ENCODE measurements at places on chromosomes 11 and 22.

- DNase-seq, result no peak
These were observed 62.7 kb upstream of the HORMAD2 start for GRCh38 chr22:30017375-30018223.

- no peak for DNase-seq
These were observed 9.0 kb upstream of the CYTH4 start for GRCh38 chr22:37273126-37273845.

- no peak for DNase-seq
These were observed 326.0 kb downstream of the RAB38 start for GRCh38 chr11:87849216-87849615.

GRCh38 chr22:36918586-36919284 is 5.3 kb downstream of the CSF2RB start:
- DNase-seq, result no peak

DNA sequence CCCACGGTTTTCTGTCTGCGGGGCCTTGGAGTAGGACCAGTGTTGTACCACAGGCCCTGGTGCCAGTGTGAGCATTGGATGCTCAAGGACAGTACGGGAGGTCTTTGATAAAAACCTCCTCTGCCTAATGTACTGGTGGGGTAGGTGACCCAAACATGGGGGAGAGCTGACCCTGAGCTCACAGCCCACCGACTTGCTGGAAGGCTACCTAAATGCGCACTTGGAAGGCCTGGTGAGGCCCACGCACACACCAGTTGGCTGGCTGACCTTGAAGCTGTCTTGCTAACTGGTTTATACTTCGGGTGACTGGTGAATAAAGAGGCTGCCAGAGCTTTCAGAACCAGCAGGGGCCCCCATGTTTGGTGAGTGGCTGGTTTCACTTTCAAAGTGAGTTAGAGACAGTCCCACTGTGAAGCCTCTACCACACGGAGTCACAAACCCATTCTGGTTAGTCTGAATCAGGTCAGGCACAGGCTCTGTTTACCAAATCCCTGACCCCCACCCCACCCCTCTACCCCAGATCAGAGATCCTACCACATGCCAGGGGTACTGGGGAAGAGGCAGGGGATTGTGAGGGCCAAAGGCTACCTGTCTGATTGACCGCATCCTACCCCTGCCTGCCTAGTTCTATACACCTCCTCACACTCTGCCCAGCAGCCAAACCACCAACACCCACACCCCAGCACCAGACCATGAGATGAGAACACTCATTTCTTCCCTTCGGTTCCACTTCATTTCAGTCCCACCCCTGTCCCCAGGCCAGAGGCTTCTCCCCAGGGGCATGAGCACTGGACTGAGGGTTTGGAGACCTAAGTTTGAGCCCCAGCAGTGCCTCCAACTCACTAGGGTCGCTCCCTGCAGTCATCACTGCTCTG is 12.7 kb upstream of the IL2RB start:
- no peak for DNase-seq

- no peak for DNase-seq
These were observed 5.2 kb downstream of the RASSF7 start for GRCh38 chr11:565921-566509.

DNA sequence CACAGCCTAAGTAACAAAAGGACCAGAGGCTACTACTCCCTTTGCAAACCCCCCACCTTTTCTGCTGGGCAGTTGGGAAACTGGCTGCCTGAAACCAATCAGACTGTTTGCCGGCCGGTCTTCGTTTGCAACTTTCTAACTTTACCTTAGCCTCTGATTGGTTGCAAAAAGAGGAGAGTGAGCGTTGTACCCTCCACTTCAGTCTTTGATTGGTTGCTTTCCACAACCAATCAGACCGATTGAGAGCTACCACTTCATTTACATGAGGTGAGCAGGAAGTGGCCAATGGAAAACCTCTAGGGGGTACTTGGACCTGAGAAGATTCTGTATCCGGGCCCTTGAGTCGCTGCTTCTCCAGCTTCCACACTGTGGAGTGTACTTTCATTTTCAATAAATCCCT is 18.8 kb upstream of the CLNS1A start:
- no peak for DNase-seq

GRCh38 chr11:122089111-122089510 is 26.9 kb downstream of the BLID start:
- DNase-seq, result no peak

- no peak for DNase-seq
These were observed 20.1 kb downstream of the TMEM218 start for GRCh38 chr11:125091247-125091876.

GRCh38 chr11:75822541-75822940 is 7.5 kb downstream of the UVRAG start:
- no peak for DNase-seq

DNA sequence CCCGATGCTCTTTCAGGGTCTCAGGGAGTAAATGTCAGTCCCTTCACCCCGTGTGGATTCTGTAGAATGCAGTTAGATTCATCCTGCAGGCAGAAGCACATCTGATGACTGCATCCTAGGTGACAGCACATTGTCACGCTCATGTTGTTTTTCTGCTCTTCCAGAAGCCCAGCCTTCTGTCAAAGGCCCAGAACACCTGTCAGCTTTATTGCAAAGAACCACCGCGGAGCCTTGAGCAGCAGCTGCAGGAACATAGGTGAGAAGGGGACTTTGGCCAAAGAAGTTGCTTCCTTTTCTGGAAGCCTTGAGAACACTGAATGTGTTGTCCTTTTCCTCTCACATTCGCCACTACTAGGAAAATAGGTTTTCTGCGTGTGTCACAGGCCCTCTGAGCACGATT is 43.7 kb downstream of the PPP2R1B start:
- no peak for DNase-seq

DNA sequence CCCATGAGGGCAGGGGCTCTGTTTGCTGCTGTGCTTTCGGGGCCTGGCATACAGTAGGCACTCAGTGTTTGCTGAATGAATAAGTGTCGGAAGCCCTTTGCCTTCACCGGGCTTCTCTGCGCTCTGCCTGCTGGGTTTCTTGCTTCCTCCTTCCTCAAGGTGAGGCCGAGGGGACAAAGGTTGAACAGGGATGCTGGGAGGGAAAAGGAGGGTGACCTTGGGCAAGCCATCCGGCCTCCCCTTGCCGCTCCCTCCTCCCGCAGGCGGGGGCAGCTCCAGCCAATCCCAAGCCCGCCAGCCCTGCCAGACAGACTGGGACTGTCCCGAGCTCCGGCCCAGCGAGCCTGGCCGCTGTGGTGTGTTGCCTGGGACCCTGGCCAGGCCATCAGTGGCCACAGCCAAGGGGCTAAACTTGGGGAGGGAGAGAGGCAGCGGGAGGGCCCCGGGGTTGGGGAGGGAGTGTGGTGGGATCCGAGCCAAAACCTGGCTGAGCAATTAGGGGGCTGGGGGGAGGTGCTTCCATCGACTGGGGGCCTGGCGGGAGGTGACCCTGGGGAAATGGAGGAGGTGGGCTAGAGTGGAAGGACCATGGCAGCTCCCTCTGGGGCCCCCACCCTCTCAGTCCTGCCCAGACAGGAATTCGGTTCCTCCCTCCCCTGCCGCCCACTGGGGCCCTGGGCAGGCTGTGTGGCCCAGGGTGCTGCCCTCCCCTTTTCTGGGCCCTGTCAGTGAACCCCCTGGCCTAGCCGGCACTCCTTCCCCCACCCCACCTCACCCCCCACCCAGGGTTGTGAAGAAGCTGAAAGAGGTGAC is 3.4 kb upstream of the RCOR2 start:
- DNase-seq, result no peak

DNA sequence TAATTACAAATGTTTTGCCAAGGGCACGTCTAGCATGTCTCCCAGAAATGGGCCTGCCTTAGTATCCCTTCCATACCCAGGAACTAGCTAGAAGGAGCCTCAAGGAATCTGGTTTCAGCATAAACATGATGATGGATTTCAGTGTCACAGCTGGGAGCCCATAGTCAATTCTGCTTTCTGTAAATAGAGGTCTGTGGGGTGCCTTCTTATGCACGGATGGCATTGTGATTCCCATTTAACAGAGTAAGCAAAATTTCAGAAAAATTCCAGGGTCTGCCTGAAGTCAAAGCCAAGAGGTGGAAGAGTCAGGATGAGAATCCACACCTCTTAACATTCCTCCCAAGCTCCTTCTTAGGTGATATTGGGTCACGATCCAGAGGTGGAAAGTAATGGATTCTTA is 12.1 kb downstream of the DUSP18 start:
- no peak for DNase-seq

DNA sequence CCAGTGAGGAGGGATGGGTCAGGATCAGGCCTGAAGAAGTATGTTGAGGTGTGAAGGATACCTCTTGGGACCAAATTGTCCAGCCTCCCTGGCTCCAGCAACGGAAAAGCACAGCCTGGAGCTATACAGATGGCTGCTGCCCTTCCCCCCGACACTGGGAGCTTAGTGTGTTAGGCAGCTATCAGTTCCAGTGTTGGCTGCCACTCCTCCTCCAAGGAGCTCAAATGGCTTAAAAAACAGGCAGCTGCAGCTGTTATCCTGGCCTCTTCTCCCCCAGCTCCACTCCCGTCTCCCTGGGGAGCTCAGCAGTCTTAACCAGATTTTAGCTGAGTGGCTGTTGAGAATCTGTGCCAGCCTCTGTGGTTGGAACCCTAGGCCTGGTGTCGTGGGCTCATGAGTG is 225.0 kb downstream of the JRKL start:
- DNase-seq, result no peak

- no peak for DNase-seq
These were observed 1.3 kb downstream of the CTSW start for GRCh38 chr11:65880844-65881421.

DNA sequence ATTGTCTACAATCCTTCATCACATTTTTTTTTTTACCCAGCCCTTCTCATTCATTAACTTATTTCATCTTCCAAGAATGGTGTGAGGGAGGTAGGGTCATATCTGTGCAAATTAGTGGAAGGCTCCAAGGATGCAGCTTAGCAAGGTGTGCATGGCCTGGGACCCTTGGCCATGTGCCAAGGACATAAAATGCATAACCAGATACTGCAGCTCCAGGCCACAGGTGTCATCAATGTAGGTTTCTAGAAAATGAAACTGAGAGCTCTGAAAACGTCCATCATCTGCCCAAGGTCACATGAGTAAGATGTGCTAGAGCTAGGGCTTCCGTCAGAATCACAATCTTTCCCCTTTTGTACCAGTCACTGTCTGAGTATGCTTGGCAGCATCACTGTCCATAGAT is 29.8 kb downstream of the ANKK1 start:
- DNase-seq, result no peak

DNA sequence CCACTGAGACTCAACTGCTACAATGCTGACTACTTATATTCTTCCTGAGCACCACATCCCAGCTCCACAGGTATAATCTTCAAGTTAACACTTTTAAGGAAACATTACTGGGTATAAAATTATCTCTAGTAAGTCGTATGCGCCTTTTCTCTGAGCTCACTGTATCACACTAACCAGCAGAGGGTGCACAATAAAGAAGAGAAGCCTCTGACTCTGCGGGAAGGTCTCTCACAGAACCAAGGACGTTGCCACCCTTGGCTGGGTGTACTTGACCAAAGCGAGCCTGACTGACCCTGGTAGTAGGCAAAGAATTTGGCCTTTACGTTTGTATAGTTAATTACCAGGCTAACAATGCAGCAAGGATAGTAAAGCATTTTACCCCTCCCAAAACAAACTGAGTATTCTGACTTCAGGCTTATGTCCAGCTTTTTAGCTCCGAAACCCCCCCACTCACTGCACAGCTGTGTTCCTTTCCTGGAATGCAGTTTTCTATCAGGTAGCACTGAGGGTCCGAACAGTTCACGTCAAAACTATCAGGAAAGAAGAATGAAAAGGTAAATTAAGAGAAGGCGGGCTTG is at the start of gene BTBD18:
BTBD18 (minus strand) TSS at position 144 of the 578 bp plus-strand sequence. CDS start 631 bp downstream, outside the sequence.
- DNase-seq, result no peak

DNA sequence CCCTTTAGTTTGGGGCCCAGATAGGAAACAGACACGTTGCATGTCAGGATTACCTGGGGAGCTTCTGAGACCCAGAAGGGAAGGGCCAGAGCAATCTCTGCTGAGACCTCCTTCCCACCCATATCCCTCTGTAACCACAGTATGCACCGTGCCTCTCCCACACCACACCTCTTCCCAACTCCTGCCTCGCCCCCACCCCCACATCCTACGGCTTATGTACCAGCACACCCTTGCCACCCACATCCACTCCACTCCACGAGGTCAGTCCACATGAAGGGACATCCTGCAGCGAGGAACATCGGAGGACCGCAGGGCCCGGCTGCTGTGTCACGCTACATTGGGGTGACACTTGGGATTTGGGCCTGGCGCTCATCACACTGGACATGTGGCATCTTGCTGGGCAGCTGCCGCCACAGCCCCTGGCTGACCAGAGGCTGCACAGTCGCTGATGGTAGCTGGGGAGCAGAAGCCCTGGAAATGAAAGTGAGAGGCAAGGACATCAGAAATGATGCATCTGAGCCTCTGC is 118.3 kb upstream of the LMO1 start:
- no peak for DNase-seq

GRCh38 chr11:80173371-80174136 is 732.7 kb upstream of the TENM4 start:
- DNase-seq, result no peak

GRCh38 chr11:130260080-130260627 is 54.6 kb downstream of the ZBTB44 start:
- no peak for DNase-seq

DNA sequence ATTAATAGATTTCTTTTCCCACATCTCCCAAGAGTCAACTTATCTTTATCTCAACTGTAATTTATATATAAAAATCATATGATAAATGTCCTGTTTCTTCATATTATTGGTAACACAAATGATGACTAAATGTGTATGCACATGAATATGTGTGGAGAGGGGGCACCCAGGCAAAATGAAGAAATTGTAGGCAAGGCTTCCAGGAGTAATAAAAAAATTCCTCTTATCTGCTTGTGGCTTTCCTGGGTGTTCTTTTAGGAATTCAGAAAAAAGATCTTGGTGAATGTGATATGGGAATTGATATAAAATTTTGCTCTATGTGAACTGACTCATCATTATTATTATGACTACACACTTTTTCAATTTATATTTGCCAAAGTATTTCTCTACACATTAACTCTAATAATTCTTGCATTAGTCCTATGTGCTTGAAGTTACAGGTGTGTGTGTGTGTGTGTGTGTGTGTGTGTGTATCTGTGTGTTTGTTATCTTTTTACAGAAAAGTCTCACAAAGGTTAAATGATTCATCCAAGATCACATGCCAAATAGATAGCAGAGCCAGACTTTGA is 197.8 kb downstream of the SOX6 start:
- DNase-seq, result no peak

GRCh38 chr22:45210174-45210573 is 30.5 kb downstream of the KIAA0930 start:
- no peak for DNase-seq

- no peak for DNase-seq
These were observed 30.6 kb downstream of the KIRREL3 start for GRCh38 chr11:126969865-126970479.

- DNase-seq, result no peak
These were observed 25.3 kb downstream of the PPARA start for GRCh38 chr22:46175631-46176030.

- no peak for DNase-seq
These were observed 435.6 kb downstream of the DYNC2H1 start for GRCh38 chr11:103544874-103545273.

- peak; percentile 78 for DNase-seq
These were observed at the start of the genes EWSR1 and RHBDD3 for GRCh38 chr22:29267858-29268510. TSS of gene EWSR1 (plus strand) at chr22:29268268. CDS start at chr22:29268337, 69 bp downstream. TSS of gene RHBDD3 (minus strand) at chr22:29267981. CDS start at chr22:29265626, 2,355 bp downstream.

GRCh38 chr11:21965221-21965620 is 227.7 kb upstream of the ANO5 start:
- DNase-seq, result no peak

- DNase-seq, result no peak
These were observed 47.5 kb downstream of the IGLL5 start for GRCh38 chr22:22935056-22935545.
